Stimulated activated CD8-positive, alpha-beta memory T cell treated with anti-CD3 and anti-CD28 coated beads, Interleukin-15, amount 100 ng/mL, for 4 hours (primary cell): ENCODE measurements at places on chromosomes 4 and X.

DNA sequence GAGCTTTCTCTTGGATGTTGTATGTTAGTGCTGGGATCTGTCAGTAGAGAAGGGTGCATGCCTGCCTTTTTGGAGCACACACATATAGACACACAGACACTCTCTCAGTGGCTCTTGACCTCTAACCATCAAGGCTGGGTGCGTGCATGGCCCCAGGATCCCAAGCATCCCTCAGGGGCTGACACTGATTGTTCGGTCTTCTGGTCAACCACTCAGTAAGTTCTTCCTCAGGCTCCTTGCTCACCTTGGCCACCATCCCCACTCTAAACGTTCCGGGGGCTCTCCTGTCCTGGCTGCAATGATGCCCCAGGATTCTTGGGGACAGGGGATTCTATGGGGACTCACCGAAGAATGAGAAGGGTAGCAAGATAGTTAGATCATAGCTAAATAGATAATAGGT is 179.6 kb downstream of the SHOX start:
- DNase-seq, result no peak

DNA sequence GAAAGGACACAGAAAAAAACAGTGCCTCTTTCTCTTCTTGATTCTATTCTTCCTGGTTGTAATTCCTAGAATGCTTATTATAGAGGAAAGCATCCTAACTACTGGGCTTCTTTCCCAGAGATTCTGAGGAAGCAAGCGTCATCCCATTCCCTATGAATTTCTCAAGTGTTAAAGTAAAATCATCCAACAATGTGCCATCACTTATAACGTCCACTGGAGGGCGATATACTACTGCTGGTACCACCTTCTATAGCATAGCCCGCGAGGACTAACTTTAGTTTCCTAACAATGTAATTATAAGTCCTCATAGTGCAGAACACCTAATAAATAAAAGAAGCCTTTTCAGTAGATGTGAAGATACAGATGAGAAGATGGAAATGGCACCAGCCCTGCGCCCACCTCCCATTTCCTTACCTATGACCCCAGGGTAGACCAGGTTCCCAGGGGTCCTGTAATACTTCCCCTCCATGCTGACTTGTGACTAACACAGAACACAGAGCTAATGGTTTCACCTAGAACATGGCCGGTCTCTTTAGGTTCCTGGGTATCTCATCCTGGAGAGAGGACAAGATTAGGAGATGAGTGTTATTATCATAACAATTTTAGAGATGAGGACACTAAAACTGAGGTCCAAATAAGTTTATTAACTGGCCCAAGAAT is 4.2 kb downstream of the CENPVL3 start:
- DNase-seq, result no peak

- no peak for DNase-seq
Observed at GRCh38 chrX:14673236-14673635, 143.9 kb downstream of the GLRA2 start.

DNA sequence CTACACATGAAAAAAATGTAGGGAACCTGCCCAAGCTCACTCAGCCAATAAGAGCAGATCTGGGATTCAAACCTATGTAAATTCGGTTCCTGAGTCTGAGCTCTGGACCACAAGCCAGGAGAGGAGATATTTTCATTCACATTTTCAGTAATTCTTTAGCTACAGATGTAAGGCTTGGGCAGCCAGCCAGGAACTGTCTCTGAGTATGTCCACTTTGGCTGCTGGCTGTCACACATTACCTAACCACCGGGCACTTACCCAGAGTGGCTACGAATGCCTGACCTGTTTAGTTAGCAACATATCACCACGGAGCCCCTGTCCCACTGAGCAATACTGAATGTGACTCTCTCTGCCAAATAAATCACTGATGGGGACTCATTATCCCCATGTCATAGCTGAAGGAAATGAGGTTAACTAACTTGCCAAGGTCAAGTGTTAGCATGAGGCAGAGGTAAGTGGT is 15.3 kb downstream of the USP46 start:
- DNase-seq, result no peak

DNA sequence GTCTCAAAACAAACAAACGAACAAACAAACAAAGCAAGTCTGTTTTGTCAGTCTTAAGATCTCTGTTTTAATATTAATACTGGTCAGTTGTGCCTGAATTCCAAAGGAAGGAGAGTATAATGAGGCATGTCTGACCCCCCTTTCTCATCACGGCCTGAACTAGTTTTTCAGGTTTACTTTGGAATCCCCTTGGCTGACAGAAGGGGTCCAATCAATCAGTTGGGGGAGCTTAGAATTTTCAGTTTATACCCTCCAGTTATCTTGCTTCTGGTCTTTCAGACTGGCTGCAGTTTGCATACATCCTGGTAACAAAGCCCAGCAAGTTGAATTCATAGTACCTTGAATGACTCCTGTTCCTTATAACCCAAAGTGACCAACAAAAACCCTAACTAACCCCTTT is 41.1 kb downstream of the TBC1D9 start:
- DNase-seq, result no peak

DNA sequence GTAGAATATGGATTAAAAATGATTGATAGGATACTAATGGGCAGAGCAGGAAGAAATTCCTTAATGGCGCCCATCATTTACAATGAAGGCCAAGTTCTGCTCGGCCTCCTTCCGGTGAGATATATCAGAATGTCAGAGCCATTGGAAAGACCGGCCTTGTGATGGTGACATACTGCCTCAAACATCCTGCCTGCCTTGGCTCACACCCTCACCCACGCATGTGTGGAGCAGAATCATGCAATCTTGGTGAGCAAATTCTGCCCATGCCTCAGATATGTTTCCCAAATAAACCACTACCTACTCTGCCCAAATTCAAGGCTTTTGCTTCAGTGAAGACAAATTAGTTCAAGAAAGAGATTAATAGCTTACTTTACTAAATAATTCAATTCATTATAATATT is 163.3 kb downstream of the MID1 start:
- no peak for DNase-seq

GRCh38 chr4:25310803-25311166 is 1.8 kb upstream of the ZCCHC4 start:
- no peak for DNase-seq

- DNase-seq, result no peak
Observed at GRCh38 chr4:121842862-121843261, 19.2 kb upstream of the CCNA2 start.

DNA sequence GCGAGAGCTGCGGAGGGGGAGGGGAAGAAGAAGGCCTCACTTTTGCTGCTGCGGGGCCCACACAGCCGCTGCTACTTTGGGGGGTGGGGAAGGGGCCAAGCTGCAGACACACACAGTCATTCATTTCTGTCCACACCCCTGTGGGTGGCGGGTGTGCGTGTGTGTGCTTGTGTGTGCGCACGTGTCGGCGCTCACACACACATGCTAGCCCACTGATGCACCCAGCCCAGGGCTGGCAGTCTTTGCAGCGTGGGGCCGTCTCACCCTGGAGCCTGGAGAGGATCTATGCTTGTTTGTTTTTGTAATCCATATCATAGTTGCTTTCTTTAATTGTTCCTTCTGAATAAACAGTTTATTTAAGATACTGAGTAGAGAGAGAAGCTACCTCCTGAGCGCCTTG is 4.0 kb downstream of the DUSP9 start:
- no peak for DNase-seq

DNA sequence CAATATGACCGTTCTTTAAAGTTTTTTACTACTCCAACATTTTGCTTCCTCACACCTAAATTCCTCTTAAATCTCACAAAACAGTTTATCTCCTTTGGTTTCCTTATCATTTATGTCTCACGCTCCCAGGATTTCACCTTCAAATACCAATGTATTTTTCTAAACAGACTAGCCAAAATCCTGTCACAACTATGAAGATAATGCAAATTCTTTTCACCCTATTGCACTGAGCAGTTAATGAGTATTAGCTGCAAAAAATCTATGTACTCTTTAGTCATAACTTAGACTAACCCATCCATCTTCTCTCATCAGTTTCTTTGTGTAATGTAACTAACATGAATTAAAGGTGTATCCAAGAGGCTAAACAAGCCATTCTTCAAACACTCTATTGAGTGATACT is 151.3 kb downstream of the COMMD8 start:
- DNase-seq, result no peak

- DNase-seq, result no peak
Observed at GRCh38 chr4:74190919-74191397, 33.0 kb downstream of the MTHFD2L start.

GRCh38 chr4:102787096-102787881 is 26.5 kb upstream of the MANBA start:
- no peak for DNase-seq

- DNase-seq, result no peak
Observed at GRCh38 chr4:47271291-47271690, 192.2 kb downstream of the COMMD8 start.

DNA sequence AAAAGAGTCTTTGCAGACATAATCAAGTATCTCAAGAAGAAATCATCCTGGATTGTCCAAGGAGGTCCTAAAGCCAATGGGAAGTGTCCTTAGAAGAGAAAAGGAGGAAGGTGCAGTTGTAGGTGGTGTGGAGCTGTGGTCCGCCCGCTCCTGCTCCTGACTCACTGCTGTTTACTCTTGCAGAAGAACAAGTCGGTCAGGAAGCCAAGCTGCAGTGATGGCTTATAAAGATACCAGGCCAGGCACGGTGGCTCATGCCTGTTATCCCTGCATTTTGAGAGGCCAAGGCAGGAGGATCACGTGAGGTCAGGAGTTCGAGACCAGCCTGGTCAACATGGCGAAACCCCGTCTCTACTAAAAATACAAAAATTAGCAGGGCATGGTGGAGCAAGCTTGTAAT is 66.4 kb upstream of the ATP6AP2 start:
- no peak for DNase-seq

- DNase-seq, result peak; percentile 14
Observed at GRCh38 chrX:11787564-11787963, 29.5 kb downstream of the MSL3 start.

DNA sequence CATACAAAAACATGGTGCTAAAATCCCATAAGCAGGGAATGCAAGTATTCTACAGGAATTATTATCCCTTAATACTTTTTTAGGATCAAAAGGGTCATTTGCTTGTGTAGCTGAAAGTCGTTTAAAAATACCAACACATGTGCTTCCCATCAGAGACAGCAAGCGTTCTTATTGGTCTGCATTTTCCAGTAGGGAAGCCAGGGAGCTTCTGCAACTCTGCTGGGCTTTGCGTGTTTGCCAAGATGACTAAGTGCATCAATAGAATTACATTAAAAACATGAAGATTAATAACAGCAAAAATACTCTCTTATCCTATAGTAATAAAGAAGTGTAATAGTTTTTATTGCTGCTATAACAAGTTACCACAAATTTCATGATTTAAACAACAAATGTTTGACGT is 111.2 kb downstream of the QDPR start:
- no peak for DNase-seq

DNA sequence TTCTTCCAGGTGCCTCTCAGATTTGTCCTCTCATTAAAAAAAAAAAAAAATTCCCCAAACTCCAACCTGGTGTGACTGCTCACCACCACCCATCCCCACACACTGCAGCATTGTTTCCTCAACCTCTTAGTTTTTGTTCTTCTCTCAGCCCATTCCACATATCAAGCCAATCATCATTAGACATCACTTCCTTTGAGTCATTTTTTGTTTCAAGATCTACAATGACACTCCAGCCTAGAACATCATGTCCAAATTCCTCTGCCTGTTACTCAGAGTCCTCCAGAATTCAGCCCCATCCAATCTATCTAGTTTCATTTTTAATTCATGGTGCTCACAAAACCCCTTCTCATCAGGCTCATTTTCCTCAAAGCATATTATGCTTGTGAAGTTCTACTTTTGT is 262.5 kb upstream of the TEX13A start:
- no peak for DNase-seq
